ENCODE measurements at places on chromosomes 5 and 9.

DNA sequence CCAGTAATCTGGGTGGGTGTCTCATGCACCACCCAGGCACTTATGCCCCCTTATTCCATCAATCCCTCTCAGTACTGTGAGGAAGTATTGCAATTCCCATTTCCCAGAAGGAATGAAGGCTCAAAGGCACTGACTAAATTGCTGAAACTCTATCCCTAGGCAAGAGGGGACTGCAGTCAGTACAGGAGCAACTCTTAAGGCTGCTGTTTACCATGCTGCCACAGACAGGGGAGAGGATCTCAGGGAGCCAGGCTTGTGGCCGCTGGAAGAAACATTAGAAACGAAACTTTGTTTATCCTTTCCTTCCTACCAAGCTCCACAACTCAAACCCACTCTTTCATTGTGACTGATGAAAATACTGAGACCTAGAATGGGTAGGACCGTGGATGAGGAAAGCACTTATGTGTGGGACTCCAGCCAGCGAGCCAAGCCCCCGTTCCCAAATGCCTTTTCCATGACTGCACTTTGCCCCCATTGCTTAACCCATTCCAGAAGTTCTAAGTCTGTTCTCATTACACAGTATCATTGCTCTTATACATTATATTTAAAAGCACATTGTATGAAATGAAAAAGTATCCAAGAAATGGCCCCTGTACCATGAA, 54.3 kb downstream of the TLE1 start:
- ATAC-seq: no peak

DNA sequence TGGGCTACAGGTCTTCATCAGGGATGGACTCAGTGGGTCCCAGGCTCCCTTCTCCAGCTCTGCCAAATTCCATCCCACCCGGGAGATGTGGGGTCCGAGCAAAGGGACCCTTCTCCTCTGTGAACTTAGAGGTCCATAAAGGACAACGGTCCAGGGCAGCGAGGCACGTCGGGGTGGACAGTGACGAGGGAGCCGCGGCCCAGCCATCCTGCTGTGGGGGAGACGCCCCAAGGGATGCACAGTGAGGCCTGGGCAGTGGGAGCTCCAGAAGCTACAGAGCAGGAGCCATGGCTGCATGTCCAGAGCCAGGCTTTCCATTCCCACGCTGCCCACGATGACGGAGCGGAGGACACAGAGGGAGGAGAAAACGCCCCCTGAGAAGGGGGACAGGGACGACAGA, 107.5 kb upstream of the PPP1R26 start:
- no peak for ATAC-seq

- ATAC-seq: no peak
These were observed 31.1 kb upstream of the MAMDC2 start for GRCh38 chr9:70012569-70012968.

DNA sequence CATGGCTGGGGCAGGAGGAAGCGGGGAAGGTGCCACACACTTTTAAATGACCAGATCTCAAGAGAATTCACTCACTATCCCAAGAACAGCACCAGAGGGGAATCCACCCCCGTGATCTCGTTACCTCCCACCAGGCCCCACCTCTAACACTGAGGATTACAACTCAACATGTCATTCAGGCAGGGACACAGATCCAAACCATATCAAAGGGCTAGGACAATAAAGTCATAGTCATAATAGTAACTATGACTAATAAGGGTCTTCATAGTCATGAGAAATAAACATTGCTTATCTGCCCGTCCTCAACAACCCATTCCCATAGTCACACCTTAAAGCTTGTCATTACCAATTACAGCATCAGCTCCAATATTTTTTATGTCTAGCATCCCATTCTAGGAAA, 65.3 kb upstream of the SMC2 start:
- peak; percentile 78 for ATAC-seq

GRCh38 chr5:143499480-143500114, 96.1 kb upstream of the NR3C1 start:
- no peak for ATAC-seq

- no peak for ATAC-seq
These were observed 60.7 kb downstream of the NSD1 start for GRCh38 chr5:177194268-177194667.

GRCh38 chr9:114002271-114002985, 75.7 kb downstream of the AMBP start:
- no peak for ATAC-seq

- ATAC-seq: no peak
These were observed 235.4 kb downstream of the DOCK8 start for GRCh38 chr9:450057-450456.

GRCh38 chr9:3032898-3033297, 189.0 kb upstream of the PUM3 start:
- ATAC-seq: no peak

DNA sequence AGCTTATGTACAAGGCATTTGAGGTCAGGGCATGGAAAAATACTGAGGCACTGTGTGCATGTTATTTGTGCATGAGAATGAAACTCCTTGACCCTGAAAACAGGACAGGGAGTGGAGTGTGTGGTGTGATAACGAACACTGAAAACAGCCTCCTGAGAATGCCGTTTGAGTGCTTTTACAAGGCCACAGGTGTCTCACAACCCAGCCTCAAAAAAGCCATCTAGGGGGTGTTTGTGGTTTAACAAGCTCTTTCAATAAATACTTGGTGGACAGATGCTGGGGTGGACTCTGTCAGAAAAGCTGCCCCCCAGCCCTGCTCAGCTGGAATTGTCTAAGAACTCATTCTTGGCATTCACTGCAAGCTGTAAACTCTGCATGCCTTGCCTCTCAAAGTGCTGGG, 94.0 kb upstream of the SLC25A48 start:
- no peak for ATAC-seq

GRCh38 chr9:86682240-86682639, 265.1 kb downstream of the GAS1 start:
- ATAC-seq: no peak

GRCh38 chr5:72280581-72281069, 39.4 kb downstream of the MRPS27 start:
- ATAC-seq: no peak
